Activated T-helper 9 cell treated with anti-CD3 and anti-CD28 coated beads, Interleukin-2, amount 50 U/mL, for 16 hours (primary cell): ENCODE measurements at places on chromosomes 5 and 9.

DNA sequence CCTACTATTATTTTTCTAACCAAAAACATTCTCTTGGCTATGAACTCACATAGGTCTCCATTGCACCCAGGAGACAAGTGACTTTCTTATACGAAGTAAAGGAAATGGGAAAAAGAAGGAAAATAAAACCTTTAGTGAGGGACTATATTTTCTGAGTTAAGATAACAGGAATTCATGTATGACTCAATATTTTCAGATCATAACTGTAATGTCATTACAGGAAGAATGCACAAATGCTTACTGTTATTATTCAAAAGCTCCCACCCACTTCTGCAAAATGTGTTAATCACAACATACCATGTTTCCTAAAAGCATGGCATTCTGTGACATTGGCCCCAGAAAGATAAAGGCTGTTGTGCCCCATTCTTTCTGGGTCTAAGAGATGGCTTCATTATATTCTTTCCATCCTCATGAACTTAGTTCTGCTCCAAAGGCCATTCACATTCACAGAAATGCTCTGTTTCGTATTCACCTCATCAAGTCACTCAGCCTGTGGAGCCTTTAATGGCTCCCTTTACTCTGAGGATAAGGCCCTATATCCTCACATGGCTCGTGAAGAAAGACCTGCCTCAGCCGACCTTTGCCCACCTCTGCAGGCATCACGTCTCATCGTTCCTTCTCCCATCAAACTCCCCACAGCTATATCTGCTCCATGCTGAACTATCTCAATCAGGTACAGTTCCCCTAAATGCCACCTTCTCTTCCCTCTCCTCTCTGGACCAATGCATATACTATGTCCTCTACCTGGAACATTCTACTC, 77.0 kb downstream of the ABCA1 start:
- no peak for DNase-seq

DNA sequence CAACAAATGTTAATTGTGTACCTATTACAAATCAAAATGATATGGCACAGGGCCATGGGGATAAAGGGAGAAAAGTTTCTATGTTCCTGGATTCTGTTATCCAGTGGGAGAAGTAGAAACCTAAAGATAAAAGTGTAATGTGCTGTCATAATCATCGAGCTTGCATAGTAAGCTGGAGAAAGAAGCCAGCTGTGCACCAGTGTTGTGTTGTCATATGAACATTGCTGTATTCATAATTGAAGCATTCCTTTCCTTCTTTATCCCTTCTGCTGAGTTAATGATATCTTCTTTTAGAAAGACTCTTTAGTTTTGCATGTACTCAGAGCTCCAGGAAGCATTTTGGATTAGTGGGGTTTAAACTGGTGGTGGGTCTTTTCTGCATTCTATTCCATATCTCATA, 39.5 kb downstream of the NTRK2 start:
- no peak for DNase-seq

DNA sequence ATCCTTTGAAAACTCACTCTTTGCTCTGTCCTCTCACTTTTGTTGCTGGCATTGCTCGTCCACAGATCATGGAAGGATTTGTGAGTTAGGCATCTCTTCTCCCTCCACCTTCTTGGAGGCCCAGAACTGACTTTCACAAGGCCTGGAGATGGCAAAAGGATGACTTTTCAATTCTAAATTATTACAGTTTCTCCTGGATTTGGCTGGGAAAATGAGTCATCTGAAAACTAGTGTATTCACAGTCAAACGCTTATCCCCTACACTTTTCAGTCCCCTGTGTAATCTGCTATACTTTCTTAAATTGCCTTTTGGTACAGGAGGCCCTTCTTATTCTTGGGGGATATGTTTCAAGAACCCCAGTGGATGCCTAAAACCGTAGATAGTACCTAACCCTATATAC, 35.6 kb downstream of the ADRA1B start:
- DNase-seq: no peak

- DNase-seq: no peak
These were observed 19.9 kb downstream of the ELL2 start for GRCh38 chr5:95941756-95942155.

DNA sequence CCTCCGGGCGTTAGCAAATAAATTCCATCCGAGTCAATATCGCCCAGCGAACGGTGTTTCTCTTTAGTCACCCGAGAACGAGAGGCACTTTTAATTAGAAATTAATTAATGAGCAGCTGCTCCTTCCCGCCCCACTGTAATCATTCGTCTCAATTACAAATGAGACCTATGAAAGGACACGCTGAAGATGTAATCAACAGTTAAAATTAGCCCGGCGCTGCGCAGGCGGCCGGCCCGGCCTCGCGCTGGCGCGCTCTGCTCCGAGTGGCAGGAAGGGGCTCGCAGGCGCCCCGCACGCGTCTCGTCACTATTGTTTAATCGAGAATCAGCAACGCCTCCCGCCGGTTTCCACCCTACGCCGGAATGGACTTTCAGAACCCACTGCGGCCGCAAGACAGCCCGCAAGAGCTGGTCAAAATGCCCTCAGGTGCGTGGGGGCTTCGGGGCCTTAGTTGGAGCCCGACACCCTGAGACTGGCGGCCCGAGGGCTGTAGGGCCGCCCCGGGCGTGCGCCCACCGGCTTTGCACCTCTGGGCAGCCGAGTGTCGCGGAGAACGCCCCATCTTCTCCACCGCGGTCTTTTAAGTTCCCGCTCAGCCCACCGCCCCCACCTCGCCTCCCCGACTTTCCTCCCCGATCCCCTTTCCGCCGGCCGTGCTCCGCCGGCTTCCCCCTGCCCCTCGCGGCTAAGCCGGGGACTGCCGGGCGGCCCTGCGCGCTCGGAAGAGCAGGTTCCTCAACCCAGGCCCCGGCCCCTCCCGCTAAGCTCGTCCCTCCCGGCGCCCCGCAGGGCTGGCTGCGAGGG, 597 bp upstream of the IRX4 start:
- DNase-seq: no peak

GRCh38 chr9:36036253-36036779, 397 bp upstream of the RECK start:
- DNase-seq: no peak

DNA sequence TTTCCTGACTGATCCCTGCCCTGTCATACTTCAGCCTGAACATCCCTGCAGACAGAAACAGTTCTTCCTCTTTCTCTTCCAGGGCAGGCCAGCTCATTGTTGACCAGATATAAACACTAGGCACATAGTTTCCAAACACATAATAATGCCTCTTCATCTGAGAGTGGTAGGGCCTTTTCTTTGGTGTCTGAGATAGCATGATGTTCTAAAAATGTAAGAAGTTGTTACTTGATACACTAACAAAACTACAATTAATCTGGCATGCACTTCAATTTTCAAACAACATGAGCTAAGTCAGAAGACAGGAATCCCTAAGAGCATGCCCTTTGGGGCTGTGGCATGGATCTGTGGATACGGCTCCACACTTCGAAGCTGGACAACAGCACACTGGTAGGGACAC, 246.6 kb downstream of the SPOCK1 start:
- DNase-seq: no peak

DNA sequence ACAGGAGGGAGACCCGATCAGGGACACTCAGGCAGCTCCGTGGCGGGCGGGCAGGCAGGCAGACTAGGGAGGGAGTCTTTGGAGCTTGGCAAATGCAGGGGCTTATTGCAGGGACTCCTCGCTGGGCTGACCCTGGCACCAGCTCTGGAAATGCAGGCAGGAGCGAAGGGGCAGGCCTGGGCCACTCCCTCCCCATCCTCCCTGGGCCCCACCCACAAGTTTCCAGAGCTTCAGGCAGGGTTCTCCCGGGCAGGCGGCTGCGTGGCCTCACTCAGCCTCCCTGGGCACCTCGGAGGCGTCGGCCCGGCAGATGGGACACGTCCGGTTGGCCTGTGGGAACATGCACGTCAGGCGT, 8.5 kb downstream of the RNF44 start:
- DNase-seq: no peak

GRCh38 chr5:97998941-97999340, 774.5 kb upstream of the RGMB start:
- no peak for DNase-seq

GRCh38 chr9:78286946-78287388, 10.0 kb upstream of the PSAT1 start:
- DNase-seq: no peak

DNA sequence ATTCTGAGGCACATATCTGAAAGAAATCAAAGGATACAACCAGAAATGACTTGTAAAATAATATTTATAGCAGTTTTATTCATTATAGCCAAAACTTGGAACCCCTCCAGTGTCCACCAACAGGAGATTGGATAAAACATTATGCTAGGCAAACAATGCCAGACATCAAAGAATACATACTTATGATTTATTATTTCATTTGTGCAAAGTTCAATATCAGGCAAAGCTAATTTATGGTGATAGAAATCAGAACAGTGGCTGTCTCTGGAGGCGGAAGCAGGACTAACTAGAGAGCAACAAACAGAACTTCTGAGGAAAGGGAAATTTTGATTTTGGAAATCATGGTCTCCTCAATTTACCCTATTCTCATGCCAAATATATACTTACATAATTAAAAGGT, 193.1 kb downstream of the ICE1 start:
- DNase-seq: no peak

GRCh38 chr9:115952430-115953292, 200.9 kb upstream of the PAPPA start:
- no peak for DNase-seq

- no peak for DNase-seq
These were observed 75.3 kb downstream of the ADAMTS2 start for GRCh38 chr5:179269781-179270543.

DNA sequence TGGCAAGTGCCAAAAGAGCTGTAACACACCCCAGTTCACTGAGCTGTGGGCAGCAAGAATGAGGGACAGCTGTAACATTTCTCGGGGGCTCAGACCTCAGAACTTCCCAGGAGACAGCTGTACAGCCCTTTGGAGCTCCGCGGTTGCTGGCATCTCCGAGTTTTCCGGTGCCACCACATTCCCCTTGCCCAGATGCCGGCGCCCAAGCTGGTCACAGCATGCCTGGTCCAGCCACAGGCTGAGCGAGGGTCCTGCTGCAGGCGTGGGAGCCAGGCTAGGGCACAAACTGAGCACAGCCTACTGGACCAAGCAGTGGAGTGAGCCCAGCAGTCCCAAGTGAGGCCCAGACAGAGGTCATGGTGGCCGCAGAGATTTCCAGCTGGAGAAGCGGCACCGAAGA, 797.7 kb upstream of the EDIL3 start:
- no peak for DNase-seq

- no peak for DNase-seq
These were observed 27.4 kb downstream of the INVS start for GRCh38 chr9:100126423-100126822.

DNA sequence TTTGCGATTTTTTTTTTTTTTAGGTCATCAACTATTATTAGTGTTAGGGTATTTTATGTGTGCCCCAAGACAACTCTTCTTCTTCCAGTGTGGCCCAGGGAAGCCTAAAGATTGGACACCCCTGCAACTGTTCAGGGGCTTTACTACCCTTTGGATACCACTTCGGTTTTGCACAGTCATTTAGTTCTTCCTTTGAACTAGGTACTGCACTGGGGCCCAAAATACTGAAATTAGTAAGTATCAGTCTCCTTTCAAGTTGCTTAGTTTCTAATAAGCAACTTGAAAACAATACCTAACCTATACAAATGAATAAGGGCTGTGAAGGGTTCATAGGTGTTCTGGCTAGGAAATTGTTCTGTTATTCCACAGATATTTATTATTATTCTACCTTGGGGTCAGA, 45.3 kb downstream of the CWC27 start:
- DNase-seq: no peak
